ENCODE measurements at places on chromosomes 3 and 15. TPM values are rescaled to one million over a fixed set of nuclear protein-coding genes. Genes with fewer than 3 reads are reported as not detected.

HCN4 gene
- total RNA-seq = not detected

C2CD4B gene
- 0.59 TPM for total RNA-seq

LSAMP gene
- total RNA-seq = 0.17 TPM

PSTPIP1 gene
- 4.3 TPM for total RNA-seq

- no peak overlapping the region for H3K4me3 ChIP-seq
- no peak for DNase-seq
- no peak overlapping the region for H3K27ac ChIP-seq
- no peaks in the 10 kb centered on the region for H3K36me3 ChIP-seq
- H3K4me1 ChIP-seq = peaks cover 2% of the 10 kb centered on the region
- no peaks in the 10 kb centered on the region for H3K27me3 ChIP-seq
These were observed 36.7 kb downstream of the MYH15 start for GRCh38 chr3:108473711-108474110.

DNA sequence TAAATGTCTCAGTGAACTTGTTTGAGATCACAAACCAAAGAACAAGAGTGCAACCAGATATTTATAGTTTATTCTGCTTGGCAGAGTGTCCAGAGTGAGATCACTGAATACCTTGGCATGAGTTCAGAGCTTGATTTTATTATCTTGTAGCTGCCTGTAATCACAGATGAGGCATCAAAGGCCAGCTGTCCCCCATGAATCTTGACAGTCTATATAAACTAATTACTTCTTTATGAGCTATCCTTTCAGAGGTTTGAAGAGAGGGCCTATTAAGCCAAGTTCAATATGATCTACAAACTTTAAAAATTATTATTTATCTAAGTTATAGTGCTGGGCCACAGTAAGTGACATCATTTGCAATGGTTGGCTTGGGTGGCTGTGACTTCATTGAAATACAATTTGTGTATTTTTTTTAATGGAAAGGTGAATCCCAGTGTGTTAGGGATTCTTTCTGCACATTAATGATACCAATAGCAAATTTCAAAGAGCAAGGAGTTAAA lies 251.5 kb downstream of the CLSTN2 start:
- no peak overlapping the region for H3K27ac ChIP-seq
- no peaks in the 10 kb centered on the region for H3K4me1 ChIP-seq
- no peak for DNase-seq
- no peak overlapping the region for H3K4me3 ChIP-seq
- no peaks in the 10 kb centered on the region for H3K27me3 ChIP-seq

- no peaks in the 10 kb centered on the region for H3K27me3 ChIP-seq
- no peaks in the 10 kb centered on the region for H3K36me3 ChIP-seq
- no peak for DNase-seq
- H3K4me1 ChIP-seq = no peaks in the 10 kb centered on the region
- no peak overlapping the region for H3K4me3 ChIP-seq
These were observed 16.9 kb upstream of the MEX3B start for GRCh38 chr15:82062479-82063454.

DNA sequence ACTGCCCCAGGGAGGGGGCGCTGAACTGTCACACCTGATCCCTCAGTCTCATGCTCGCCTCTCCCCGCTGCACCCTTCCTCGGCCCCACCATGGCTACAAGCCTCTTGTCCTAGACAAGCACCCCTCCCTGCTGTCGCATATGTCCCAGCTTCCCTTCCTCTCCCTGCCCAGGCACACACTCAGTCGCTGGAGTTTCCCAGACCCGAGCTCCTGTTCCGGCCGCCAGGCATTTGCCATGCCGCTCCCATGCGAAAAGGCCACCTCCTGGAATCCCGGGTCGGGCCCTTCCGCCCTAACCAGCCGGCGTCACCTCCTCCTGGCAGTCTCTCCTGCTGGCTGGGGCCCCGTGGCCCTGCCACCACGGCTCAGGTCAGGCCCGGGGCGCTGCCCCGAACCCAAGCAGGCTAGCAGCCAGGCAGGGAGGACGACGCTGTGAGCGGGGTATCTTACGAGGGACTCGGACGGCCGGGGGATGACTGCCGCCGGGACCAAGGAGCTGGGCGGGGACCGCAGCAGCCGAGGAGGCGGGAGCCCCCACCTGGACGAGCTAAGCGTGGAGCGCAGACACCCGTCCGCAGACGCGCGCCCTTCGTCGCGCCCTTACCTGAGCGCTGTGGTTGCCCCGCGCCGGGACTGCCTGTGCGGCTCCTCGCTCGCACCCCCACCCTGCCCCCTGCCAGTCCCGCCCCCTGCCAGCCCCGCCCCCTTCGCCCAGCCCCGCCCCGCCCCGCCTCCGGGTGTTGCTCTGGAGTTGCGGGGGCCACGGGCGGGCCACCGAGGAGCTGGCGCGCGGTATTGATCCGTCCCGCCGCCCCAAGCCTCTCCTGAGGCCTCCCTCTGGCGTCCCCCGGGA lies at the start of gene ALS2CL:
Gene ALS2CL, minus strand, starts transcription at position 642 of the 854 bp plus-strand sequence. CDS start 4,239 bp downstream, outside the sequence.
- H3K27ac ChIP-seq = peak within 1 kb of the TSS; percentile 73
- H3K27me3 ChIP-seq = no peaks in the 10 kb centered on the region
- peaks cover 13% of the 10 kb centered on the region for H3K4me1 ChIP-seq

DNA sequence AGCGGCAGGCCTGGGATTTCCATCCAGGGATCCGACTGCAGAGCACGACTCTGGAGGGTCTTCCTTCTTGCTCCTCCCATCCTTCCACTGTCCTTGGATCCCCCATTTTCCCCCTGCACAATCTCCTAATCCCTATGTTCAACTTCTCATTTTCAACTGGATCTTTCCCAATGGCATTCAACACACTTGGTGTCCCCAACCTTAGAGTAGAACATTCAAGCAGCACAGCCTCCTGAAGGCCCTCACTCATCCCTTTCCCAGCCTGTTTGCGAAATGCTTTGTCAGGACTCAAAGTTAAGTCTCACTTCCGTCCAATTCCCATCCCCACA lies 32.3 kb downstream of the RPN1 start:
- peak overlapping the region; percentile 89 for H3K27ac ChIP-seq
- DNase-seq = no peak
- no peaks in the 10 kb centered on the region for H3K27me3 ChIP-seq
- peaks cover 23% of the 10 kb centered on the region for H3K36me3 ChIP-seq

DNA sequence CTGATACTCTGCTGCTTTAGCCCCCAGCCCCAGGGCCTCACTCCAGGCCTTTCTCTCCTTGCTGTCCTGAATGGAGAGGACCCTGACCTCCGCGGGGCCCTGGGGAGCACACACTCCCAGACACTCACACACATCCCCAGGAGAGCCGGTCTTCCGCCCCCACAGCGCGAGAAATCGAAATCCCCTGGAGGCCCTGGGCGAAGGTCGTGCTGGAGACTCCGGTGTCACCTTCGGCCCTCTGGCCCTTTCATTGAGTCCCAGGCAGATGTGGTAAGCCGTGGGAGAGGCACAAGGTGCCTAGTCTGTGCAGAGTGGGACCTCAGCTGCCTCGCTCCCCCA lies 848 bp upstream of the GOLGA8B start:
- peaks cover 24% of the 10 kb centered on the region for H3K4me1 ChIP-seq
- no peak overlapping the region for H3K27ac ChIP-seq
- H3K4me3 ChIP-seq = peak overlapping the region; percentile 87
- no peaks in the 10 kb centered on the region for H3K27me3 ChIP-seq
- no peaks in the 10 kb centered on the region for H3K36me3 ChIP-seq

GRCh38 chr3:180974286-180974685 lies 15.2 kb downstream of the DNAJC19 start:
- H3K4me1 ChIP-seq = no peaks in the 10 kb centered on the region
- DNase-seq = no peak
- H3K36me3 ChIP-seq = peaks cover 21% of the 10 kb centered on the region
- no peak overlapping the region for H3K4me3 ChIP-seq
- H3K27ac ChIP-seq = no peak overlapping the region

GRCh38 chr3:172629470-172629869 lies 81.4 kb downstream of the NCEH1 start:
- H3K27me3 ChIP-seq = no peaks in the 10 kb centered on the region
- no peak overlapping the region for H3K4me3 ChIP-seq
- H3K36me3 ChIP-seq = no peaks in the 10 kb centered on the region
- H3K4me1 ChIP-seq = peaks cover 7% of the 10 kb centered on the region
- no peak overlapping the region for H3K27ac ChIP-seq
- no peak for DNase-seq

GRCh38 chr15:35211240-35211902 lies 126.3 kb upstream of the NANOGP8 start:
- no peak overlapping the region for H3K27ac ChIP-seq
- no peaks in the 10 kb centered on the region for H3K36me3 ChIP-seq
- DNase-seq = no peak
- H3K4me3 ChIP-seq = no peak overlapping the region

- peaks cover 3% of the 10 kb centered on the region for H3K4me1 ChIP-seq
- no peak for DNase-seq
These were observed 31.8 kb downstream of the IQGAP1 start for GRCh38 chr15:90419738-90420406.

- H3K36me3 ChIP-seq = no peaks in the 10 kb centered on the region
- no peak overlapping the region for H3K27ac ChIP-seq
- DNase-seq = no peak
These were observed 452.4 kb downstream of the SHQ1 start for GRCh38 chr3:72395776-72396311.

Measured in liver (tissue), 10 donors.